ENCODE measurements at places on chromosomes 2 and 18. TPM values are rescaled to one million over a fixed set of nuclear protein-coding genes. Genes with fewer than 3 reads are reported as not detected.
A peak's percentile ranks its signal among the peaks of the same experiment; 100 is the strongest.

- no peak for DNase-seq
Observed at GRCh38 chr2:235394278-235394828, 99.5 kb upstream of the AGAP1 start.

- no peak for DNase-seq
Observed at GRCh38 chr18:73549236-73549635, 598.4 kb downstream of the FBXO15 start.

DNA sequence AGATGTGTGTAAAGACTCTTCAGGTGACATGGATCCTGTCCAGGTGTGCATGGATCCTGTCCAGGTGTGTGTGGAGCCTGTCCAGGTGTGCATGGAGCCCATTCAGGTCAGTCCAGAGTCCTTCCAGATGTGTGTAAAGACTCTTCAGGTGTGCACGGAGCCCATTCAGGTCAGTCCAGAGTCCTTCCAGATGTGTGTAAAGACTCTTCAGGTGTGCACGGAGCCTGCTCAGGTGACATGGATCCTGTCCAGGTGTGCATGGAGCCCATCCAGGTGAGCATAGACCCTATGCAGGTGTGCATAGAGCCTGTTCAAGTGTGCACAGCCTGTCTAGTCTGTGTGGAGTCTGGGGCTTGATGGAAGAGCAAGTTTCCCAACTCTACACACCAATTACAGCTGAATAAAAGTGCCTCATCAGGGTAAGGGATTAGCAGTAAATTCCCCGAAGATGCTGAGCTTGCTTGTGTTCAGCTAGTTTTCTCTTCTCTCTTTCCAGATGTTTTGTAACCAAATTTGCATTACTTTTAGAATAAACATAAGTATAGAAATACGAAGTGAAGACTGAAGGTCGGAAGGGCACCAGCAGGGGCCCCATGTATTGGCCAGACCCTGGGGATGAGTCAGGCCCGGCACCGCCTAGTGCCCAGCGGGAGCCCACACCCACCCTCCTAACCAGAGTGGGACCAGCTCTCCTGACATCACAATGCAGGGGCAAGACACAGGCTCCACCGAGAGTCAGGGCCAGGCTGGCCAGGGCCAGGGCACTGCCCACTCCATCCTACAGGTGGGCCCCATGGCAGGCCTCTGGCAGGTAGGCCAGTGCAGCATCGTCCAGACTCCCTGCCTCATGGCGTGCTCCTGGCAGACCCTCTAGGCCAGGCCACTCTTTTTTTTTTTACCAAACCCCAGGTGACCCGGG lies 38.6 kb upstream of the GPC1 start:
- no peak for DNase-seq

- no peak for DNase-seq
Observed at GRCh38 chr18:31450409-31450808, 2.9 kb downstream of the DSG3 start.

Gene PDCD1
- total RNA-seq, result 3.3 TPM

DNA sequence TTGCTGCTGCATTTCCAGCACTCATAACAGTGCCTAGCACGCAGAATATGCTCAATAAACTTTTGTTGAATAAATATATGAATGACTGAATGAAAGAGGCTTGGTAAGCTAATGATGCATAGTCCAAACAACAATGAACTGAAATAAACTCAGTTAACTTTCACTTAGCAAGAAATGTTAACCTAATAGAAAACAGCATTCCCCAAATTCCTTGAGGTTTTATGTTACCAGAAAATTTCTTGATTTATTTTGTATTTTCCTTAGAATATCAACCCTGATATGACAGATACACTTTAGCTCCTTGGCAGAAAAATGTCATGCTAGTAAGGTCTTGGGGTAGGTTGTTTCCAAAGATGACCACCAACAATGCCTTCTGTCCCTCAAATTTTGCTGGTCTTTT lies 217.4 kb downstream of the KCNE4 start:
- DNase-seq, result no peak

- no peak for DNase-seq
Observed at GRCh38 chr2:75846683-75847190, 136.0 kb upstream of the GCFC2 start.

Gene VWC2L
- total RNA-seq, result not detected

Gene LDLRAD4
- total RNA-seq, result 43.3 TPM

Gene RETSAT
- total RNA-seq, result 39.4 TPM

DNA sequence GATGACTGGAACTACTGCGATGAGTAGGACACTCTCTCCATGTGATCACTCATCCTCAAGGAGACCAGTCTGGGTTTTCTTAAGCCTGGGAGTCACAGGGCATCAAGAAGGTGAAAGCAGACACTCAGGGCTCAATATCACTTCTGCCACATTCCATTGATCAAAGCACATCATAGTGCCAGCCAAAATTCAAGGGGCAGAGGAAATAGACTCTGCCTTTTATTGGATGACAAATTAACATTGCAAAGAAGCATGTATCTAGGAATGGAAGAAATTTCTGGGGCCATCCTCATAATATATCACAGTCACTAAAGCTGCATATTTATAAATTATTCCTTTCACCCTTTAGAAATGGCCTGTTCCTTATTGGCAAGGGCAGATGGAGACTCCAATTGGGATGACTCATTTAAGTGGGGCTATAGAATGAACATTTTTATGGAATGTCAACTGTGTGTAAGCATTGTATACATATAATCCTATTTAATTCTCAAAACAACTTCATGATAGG lies 114.8 kb upstream of the CDC42EP3 start:
- no peak for DNase-seq

DNA sequence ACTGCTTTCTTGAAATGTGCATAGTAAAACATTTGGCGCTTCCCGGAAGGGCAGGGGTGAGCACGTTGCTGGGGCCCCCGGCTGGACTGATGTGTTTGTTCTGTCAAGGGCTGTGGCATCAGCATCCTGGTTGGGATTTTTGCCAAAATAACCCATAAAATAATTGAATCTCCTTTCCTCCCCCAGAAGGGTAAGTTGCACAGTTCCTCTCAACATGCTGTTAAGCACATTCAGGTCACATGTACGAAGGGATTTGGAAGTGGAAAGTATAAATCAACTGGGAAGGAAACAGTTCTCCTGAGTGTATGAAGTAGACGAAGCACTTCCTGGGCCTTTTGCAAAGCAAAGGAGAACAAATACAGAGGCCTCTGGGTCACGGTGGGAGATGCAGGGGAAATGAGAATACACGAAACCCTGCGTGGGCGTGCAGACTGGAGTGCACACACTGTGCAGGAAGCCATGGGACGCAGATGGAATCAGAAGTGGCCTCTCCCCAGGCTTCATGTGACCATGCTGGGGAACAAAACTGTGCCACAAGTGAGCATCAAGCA lies 183.9 kb downstream of the LPIN1 start:
- DNase-seq, result no peak

DNA sequence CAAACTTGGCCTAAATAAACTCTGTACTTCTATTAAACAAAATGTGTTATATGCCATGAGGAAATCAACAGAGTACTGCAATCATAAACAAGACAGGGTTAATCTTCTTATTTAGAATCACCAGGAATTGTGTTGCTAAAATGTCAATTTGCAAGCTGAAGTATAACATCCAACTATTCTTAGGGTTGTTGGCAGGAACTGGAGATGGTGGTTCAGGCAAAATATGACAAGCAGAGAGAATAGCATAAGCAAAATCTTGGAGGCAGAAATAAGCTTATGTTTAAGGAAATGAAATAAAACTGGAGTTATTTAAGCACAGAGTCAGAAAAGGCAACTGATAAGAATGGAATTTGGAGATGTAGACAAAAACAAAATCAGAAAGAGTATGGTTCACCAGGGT lies 463.8 kb upstream of the SLC8A1 start:
- no peak for DNase-seq

Gene ANKRD29
- 9.2 TPM for total RNA-seq

DNA sequence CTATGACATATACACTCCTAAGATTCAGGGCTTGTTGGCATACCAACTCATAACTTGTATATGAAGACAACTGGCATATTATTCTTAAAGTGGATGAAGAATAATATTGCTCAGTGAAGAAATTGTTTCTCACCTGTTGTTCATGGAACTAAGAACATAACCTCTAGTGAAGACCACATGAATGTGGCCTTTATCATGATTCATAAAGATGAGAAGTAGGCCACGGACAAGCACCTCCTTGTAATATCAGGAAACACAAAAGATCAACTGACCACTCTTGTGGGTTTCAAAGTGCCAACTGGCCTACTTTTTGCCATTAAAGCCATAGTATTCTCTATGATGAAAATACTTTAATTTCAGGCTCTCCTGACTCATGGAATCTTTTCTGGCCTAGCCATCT lies 407.4 kb downstream of the GRB14 start:
- no peak for DNase-seq

Gene C2orf80
- not detected for total RNA-seq

- peak; percentile 61 for DNase-seq
Observed at GRCh38 chr2:88187038-88187676, 17.0 kb downstream of the THNSL2 start.

- DNase-seq, result no peak
Observed at GRCh38 chr18:70172225-70172624, 33.3 kb downstream of the RTTN start.

Data from left ventricle myocardium inferior (tissue), 1 donor.